ENCODE measurements at places on chromosomes 6 and 20.

DNA sequence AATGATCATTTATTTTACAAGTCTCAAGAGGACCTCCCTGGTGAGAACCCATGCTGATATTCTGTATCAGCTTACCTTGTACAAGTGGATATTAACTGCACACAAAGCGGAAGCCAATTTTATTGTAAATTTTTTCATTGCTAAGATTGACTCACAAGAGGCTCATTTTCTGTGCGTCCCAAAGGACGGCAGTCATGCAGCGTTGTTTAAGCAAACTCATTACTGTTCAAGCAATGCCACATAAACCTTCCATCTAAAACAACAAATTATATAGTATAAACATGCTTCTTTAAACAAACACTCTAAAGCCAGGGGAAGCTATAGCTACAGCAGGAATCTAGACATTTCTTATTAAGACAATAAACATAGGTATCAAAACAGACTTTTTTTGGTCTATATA is 575.3 kb downstream of the FRK start:
- no peak for DNase-seq

GRCh38 chr6:6412221-6412620 is 91.8 kb upstream of the F13A1 start:
- no peak for DNase-seq

DNA sequence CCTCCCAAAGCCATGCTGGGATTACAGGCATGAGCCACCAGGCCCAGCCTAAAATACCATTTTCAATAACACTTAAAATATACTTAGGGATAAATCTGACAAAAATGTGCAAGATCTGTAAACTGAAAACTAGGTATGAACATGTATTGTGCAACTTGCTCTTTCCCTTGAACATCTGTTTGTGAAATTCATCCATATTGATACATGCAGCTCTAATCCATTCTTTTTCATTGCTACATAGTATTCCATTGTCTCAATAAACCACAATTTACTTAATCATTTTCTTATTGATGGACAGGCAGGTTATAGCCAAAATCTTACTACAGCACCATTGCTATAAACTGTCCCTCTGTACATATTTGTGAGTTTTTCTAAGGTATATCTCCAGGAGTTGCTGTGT is 4.7 kb upstream of the SLC22A16 start:
- DNase-seq: no peak

- DNase-seq: no peak
Observed at GRCh38 chr6:142760152-142760551, 184.8 kb downstream of the HIVEP2 start.

DNA sequence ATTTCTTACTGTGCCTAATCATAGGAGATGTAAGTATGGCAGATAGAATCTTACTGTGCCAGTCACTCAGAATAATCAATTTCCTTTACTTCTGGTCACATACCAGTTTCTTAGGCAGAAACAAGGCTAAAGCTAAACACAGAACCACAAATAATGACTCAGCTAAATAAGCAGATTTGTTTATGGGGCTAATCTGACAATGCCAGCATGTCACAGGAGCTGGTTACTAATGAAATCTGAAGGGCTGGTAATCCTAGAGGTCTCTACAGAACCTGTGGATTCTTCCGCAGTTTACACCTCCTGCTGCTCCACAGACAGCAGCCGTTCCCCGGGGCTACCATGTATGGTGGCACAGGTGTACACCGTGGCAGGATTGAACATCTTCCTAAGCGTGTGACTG is 80.8 kb downstream of the LYRM4 start:
- DNase-seq: no peak

GRCh38 chr20:33810259-33810658 is 889 bp upstream of the CHMP4B start:
- no peak for DNase-seq

DNA sequence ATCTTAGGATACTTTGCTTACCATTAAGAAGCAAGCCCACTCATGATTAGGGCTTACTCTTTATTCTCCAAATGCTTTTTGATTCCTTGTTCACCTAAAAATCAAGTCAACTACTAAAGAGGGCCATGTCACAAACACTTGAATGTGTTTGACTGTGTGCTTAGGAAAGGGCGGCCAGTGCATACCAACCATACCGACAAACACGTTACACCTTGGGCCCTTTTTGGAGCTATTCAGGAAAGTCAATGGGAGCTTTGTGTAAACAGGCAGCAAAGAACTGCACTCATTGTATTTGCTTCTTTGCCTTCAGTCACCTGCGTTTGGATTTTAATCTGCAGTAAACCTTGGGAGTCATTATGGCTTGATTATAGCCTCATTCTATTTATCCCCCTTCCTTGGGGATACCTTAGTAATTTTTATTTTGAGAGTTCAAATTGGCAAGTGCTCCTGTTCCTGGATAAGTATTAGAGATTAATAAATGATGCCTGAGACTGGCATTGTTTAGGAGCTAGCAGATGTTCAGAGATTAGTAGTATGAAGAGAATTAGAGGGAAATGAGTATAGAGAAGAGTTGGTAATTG is 102.6 kb upstream of the HDGFL1 start:
- DNase-seq: no peak

DNA sequence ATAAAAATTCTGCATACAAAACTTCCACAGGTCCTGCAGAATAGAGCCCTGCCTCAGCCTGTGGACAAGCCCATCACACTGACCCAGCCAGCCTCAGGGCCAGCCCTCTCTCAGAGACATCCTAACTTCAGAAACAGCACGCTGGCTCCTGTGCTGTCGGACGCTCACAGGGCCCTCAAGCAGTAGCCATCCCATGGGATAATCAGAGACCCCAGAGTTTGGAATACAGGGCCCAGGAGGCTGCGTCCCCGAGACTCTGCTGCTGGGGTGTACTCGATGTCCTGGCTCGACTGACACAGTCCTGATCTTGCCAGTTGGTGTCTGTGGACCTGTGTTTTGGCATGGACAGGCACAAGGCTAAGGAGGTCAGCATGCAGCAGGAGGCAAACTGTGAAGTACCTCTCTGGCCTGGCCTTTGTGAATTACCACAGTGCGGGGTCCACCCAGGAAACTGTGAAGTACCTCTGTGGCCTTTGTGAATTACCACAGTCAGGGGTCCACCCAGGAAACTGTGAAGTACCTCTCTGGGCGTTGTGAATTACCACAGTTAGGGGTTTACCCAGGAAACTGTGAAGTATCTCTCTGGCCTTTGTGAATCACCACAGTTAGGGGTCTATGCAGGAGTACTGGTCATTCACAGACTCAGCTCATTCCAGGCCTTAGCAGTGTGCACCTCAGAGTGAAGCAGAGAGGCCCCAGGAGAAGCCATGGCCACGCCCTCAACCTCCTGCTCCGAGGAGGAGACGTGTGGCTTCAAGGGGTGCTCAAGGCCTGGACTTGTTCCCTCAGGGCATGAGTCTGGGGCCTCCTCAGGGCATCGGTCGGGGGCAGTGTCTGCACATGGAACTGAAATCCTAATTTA is 212.4 kb downstream of the SYNDIG1 start:
- DNase-seq: no peak

- no peak for DNase-seq
Observed at GRCh38 chr6:94401311-94401710, 982.0 kb upstream of the EPHA7 start.

GRCh38 chr6:65161661-65162060 is 545.4 kb downstream of the EYS start:
- DNase-seq: no peak

GRCh38 chr6:12137480-12137879 is 125.4 kb downstream of the HIVEP1 start:
- DNase-seq: no peak

- DNase-seq: no peak
Observed at GRCh38 chr20:59242714-59243626, 57.4 kb upstream of the EDN3 start.
